ENCODE measurements at places on chromosomes 13 and 19.

- peak; percentile 88 for DNase-seq
Measured at GRCh38 chr19:45645631-45646344, 6.6 kb upstream of the EML2 start.

GRCh38 chr13:59424661-59425060 lies 739.1 kb downstream of the DIAPH3 start:
- DNase-seq = no peak

DNA sequence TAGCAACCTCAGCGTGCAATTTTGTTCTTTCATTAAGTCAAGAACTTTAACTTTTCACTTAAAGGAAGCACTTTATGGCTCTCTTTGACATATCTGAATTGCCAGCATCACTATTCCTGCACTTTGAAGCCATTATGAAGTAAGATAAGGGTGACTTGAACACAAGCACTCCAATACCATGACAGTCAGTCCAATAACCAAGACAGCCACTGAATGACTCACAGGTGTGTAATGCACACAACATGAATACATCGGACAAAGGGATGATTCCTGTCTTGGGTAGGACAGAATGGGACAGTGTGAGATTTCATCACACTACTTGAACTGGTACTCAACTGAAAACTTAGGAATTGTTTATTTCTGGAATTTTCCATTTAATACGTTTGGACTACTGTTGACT lies 233.7 kb upstream of the IPO5 start:
- DNase-seq = no peak

DNA sequence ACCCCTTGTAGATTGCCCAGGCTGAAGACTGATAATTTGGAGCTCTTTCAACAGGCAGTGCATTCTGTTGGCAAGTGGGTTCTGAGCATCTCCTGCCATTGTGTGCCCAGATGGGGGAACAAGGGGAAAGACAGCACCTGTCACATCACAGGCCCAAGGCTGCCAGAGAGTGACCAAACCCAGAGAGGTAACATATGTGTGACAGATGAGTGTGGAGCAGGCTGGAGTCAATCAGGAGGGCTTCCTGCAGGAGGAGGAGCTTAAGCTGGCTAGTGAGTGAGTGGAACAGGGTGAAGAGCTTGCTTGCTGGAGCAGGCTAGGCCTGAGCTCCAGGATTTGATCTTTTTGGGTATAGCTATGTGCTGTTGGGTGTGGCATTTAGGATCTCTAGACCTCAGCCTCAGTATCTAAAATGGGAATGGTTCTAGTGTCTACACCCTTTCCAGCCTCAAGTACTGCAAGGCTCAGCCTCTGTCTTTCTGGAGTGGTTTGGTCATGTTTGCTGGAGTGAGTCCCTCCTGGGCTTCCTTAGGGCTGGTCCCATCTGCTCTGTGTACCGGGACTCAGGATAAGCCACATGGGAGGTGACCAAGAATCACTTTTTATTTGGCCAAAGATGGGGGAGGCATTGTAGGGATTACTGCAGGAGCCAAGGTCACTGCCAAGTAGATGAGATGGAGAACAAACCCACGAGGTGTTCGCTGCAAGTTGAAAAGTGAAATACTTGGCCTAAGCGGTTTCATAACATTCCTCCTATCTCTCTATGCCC lies 152.4 kb upstream of the TSHZ3 start:
- no peak for DNase-seq

DNA sequence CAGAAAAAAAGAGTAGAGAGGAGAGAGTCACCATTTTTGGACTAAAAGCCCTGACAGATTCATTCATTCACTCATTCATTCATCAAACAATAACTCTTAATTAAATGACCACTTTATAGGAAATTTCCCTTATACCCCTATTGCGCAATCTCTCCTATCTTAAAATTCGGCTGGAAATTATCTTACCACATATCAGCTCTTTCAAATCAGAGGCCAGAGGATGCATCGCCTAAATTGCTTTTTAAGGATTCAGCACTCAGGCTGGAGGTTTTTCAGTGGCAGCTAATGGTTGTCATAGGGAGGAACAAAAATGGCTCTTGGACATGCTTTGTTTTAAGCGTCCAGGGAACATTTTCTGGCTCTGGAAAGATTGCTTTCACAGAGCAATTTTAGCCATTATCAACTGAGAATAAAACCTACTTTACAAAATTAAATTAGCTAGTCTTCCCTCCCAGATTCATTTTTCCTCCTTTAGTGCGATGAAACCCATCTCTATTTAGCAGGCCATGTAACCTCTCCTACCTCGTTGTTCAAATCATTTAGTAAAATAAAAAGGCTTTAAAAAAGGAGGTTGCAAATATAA lies 115.2 kb downstream of the OLFM4 start:
- no peak for DNase-seq

DNA sequence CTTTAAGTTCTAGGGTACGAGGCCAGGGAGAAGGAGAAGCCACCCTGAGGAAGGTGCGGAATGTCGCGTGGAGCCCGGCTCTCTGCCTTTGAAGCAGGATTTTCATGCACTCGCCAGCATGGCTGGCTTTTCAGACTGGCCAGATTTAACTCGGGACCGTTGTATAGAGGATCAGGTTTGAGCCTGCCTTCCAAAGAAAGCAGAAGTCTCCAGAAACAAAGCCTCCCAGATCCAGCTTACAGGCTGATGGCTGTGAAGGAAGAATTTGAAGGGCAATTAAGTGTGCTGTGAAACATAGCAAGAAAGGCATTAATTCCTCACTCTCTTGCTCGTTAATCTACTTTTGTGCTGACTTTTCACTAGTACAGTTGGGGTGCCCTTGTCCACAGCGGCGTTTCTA lies 140.2 kb downstream of the SOX1 start:
- DNase-seq = no peak

DNA sequence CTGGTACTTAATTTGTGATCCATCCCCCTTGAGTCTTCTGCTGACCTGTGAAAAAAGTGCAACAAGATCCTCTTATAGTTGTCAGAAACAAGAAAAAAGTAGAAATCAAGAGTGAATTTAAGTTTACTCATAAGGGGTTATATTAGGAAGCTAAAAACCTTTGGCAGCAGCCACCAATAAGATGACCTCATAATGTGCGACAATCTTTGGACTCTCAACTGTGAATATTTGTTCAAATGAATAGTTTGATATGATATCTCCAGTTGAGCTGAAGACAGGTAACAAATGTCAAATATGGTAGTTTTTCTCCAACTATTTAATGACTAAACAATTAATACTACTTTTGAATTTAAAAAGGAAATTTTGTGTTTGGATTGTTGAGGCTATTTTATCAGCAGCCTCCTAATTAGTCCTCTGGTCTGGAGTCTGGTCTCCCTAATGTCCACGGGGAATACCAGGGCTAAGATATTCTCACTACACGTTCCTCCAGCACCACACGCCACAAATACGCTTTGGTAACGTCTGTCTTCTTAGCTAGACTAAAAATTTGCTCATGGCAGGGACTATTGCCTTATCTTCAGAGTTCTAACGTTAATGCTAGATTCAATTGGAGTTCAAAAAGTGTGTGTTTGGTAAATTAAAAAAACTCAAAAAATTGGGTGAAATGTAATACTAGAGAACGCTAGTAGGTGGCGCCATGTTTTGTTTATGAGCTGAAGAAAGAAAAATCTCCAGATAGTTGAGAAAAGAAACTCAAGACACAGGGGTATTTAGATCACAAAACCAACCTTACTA lies 51.0 kb upstream of the PDX1 start:
- DNase-seq = no peak

- DNase-seq = no peak
Measured at GRCh38 chr13:67318398-67318797, 88.3 kb upstream of the PCDH9 start.
